Stimulated activated CD4-positive, alpha-beta T cell treated with anti-CD3 and anti-CD28 coated beads, Interleukin-1b, Interleukin-23, amount 100 ng/mL, for 48 hours (primary cell): ENCODE measurements at places on chromosomes 5 and 9.

- no peak for DNase-seq
These were observed 86.4 kb downstream of the DCP2 start for GRCh38 chr5:113062869-113063508.

DNA sequence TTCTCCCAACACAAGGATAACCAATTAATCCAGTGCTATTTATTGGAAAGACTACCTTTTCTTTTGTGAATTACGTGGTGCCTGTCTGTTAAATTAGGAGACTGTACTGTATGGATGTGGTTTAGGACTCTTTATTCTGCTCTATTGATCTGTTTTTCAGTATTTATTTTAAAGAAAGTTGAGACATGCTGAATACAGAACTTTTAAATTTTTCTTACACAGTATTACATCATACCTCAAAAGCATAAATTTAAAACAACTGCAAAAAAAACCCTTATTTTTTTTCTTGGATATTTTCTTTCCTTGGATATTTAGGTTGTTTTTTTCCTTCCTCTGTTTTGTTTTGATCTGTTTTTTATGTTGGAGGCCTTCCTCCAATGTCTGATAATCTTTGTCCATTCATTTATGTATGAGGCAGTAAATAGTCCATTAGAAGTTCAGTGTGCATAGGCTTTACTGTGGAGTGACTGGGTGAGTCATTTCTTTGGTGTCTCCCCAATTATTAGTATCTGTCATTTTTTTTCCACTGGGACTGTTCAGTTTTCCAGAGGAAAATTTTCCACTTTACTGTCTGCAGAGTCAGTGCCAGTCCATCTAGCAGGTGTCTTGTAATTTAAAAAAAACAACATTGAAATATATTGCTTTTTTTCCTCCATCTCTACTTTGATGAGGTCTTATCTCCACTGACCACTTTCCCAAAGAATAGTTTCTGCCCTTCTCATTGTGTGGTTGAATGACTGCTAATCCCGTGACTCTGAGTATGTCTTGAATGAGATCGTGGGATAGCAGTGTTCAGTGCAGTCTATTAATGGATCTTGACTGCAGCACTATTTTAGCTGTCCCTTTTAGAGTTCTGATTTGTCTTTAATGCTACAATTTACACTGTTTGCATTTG, 15.2 kb downstream of the CYSTM1 start:
- DNase-seq: no peak

- no peak for DNase-seq
These were observed 6.1 kb upstream of the TOPORS start for GRCh38 chr9:32558408-32558934.

DNA sequence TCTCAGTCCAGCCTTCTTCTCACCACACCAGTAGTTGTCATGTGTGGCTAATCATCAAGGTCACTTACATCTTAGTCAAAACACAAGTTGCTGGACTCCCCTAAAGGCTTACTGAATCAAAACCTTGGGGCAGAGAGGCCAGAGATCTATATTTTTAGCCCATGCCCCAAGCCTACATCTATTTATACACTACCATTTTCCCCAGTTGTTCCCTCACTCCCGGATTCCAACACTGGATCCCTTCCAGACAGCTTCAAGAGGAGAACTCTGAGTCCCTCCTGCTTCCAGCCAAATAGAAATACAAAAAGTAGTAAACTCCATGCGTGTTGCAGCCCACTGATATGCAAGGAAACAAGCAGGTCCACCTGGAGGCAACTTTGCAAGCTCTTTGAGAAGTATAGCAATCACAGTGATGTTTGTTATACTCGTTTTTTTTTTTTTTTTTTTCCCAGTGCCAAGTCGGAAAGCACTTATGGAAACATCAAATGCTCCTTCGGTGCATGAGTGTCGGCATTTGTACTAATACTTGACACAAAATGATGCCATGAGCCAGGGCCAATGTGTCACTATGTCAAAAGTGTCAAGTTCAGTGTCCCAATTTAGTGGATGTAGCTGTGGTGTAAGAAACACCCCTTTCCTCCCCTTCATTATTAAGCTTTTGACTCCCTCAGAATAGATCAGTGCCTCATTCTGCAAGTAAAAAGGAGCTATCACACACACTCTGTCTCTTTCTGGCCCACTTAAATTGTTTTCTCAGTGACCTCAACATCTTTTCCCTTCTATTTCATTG, 594.2 kb upstream of the SGCD start:
- DNase-seq: no peak

GRCh38 chr5:32413466-32414263, 30.9 kb downstream of the ZFR start:
- no peak for DNase-seq
